Fibroblast of pulmonary artery (primary cell): ENCODE measurements at places on chromosomes 11 and 22.
A peak's percentile ranks its signal among the peaks of the same experiment; 100 is the strongest.

DNA sequence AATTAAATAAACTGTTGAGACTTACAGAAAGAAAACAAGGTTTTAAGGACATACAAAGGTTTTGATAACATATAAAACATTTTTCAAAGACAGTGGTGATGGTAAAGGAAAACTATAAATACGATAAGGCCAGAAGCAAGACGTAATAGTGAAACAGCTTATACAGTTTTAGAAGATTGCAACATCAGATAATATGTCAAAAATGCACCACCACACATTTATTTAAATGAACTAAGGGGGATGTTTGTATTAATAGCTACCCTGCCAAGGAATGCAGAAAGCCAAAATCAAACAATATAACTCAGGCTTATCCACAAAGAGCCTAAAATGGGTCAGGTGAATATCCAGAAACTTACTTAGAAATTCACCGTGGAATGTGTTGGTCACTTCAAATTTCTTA is 981.6 kb upstream of the FAT3 start:
- peak; percentile 14 for DNase-seq

GRCh38 chr11:66363805-66364535 is 7.6 kb downstream of the SLC29A2 start:
- peak; percentile 23 for DNase-seq

DNA sequence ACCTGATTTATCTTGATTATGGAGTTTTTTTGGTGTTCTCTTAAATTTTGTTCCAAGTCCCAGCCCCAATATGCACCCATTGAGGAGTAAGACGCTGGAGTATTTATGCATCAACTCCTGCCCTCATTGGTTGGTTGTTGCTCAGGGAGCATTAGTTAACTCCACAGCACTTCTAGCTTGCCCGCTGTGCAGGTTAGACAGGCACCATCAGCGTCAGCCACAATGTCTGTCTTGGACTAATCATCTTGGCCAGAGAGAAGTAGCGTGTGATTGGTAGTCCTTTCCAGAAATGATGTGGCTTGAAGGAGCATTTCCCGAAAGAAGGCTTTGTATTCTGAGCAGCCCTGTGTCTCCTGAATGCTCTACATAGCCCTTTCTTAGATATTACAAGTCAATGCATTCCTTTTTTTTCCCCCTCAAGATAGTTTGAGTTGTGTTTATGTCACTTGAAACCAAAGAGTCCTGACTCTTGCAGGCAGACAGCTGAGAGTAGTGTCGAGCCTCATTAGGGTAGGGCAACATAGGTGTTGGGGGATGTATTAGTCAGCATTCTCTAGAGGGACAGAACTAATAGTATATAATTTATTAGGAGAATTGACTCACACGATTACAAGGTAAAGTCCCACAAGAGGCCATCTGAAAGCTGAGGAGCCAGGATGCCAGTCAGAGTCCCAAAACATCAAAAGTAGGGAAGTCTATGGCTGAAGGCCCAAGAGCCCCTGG is 94.6 kb upstream of the RCN1 start:
- DNase-seq: no peak

DNA sequence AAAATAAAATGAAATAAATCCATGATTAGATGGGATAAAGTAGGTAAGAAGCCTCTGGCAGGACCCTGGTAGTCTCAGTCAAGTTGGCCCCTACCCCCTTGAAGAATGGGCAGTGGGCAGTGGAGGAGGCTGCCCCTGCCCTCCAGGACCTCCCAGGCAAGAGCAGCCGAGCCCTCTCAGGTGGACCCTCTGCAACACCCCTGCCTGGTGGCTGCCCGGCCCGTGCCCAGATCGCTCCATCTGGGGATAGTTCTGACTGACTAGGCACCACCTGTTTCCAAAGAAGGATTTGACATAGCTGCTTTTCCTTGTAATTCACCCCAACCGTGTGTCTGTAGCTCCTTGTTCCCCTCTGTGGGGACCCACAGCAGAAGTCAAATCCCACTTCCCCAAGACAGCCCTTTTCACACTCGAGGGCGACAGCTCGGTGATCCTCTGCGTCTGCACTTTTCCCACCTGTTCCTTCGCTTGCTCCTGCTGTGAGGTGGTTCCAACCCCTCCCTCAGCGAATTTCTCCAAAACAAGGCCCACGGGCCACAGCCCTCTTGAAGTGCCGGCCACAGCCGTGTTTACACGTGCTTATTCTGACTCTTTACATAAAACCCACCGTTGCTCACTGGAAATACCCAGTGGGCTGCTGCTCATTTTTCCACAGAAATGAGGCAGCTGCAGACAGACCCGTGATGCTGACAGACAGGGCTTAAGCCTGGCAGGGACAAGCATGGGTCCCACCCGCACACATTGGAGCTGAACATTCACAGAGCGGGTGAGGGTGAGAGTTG is 5.5 kb upstream of the TMPRSS13 start:
- no peak for DNase-seq

DNA sequence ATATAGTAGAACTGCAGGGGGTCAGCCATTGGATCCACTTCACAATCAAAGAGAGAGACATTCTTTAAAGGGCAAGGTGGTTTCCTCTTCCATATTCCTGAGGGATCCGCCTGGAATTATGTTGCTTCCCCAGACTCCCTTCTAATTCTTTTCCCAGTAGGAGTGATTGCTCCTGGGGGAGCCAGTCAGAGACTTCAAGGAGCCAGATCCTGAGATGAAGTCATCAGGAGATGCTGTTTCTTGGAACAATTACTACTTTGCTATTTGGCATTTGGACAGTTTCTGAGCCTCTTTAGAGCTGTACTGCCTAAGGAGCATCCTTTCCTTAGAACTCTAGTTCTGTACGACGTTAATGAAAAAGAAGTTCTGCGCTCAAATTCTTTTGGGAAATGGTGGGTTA is 1.9 kb upstream of the OR9Q2 start:
- DNase-seq: no peak

DNA sequence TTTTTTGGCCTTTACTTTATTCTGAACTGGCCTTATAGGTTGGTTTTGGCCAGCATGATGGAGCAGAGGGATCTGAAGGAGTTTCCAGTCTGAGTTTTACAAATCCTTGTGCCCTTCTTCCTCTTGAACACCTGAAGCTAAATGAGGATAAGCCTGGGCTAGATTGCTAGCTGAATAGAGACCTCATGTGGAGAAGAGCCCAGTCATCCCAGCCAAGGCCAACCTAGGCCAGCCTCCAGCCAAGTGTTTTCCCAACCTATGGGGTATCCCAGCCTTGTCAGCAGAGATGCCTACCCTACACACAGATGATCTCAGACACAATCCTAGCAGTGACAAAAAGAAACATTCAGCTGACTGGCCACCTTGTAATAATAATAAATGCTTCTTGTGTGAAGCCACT is 966 bp upstream of the CASP12 start:
- DNase-seq: no peak

- no peak for DNase-seq
These were observed 18.4 kb downstream of the DEUP1 start for GRCh38 chr11:93348930-93349329.

DNA sequence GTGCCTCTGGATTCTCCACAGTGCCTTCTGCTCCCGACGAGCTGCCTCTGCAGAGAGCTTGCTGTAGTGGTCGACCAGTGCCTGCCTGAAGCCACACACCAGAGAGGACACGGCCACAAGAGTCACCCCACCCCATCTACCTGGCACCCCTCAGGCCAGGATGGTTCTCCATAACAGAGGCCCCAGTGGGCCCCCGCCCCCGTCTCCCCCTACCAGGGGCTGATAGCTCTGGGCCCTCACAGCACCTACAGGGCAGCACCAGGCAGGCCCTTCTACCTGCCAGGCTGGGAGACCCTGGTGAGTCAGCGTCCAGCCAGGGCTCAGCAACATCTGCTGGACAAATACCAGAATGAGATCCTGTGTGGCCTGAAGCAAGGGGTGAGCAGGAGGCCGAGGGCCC is 21.7 kb downstream of the SELENOO start:
- no peak for DNase-seq

DNA sequence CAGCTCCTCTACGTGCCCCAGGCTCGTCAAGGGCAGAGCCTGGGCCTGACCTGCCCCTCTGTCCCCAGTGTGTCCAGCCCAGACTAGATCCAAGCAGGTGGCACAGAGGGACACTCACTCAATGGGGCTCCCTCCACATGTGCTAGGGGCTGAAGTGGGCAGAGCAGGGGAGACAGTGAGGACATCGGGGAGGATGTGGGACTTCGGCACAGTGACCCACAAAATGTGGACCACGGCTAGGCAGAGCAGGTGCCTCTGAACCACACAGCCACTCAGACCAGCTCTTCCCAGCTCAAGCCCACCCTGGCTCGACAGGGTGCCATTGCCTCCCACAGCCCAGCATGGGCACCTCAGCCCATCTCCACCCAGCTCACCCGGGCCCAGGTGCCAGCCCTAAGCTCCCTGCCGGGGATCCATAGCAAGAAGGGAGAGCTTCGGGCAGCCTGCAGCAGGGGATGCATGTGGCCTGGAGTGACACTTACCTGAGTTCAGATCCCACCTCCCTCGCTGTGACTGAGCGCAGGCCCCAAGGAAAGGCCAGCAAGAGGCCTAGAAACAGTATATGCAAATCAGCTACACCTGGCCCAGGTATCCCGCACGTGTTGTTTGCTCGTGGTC is 46.9 kb upstream of the RTL6 start:
- DNase-seq: no peak

- peak; percentile 86 for DNase-seq
These were observed 4.3 kb upstream of the BAIAP2L2 start for GRCh38 chr22:38114484-38115398.
